T1000 (cell line): ENCODE measurements at places on chromosomes 5 and 9.
A peak's percentile ranks its signal among the peaks of the same experiment; 100 is the strongest.

GRCh38 chr9:127154003-127154389 is 31.6 kb upstream of the ANGPTL2 start:
- no peak for DNase-seq

GRCh38 chr9:89425921-89426383 is 72.0 kb downstream of the SEMA4D start:
- DNase-seq: no peak

- DNase-seq: no peak
Measured at GRCh38 chr5:144504929-144505577, 334.4 kb downstream of the KCTD16 start.

- no peak for DNase-seq
Measured at GRCh38 chr5:129361441-129362025, 98.6 kb upstream of the ADAMTS19 start.

GRCh38 chr9:19049917-19050636 is 850 bp downstream of the RRAGA start:
- no peak for DNase-seq

DNA sequence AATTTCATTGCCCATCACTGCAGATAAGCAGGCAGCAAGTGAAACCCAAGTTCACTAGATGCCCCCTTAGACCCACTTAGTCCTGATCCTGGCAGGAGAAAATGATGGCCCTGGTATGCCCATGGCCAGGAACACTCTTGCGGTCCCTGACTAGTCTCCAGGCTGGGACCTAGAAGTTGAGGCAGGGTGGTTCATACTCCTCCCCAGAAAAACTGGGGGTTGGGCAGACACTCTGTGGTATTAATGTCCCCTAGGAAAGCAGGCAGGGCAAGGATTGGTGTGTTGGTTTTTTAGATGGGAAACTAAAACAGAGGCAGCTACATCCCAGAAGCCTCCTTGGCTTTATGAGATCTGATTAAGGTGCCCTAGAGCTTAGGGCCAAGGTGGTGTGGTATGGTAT is 13.1 kb downstream of the LHX6 start:
- DNase-seq: no peak

DNA sequence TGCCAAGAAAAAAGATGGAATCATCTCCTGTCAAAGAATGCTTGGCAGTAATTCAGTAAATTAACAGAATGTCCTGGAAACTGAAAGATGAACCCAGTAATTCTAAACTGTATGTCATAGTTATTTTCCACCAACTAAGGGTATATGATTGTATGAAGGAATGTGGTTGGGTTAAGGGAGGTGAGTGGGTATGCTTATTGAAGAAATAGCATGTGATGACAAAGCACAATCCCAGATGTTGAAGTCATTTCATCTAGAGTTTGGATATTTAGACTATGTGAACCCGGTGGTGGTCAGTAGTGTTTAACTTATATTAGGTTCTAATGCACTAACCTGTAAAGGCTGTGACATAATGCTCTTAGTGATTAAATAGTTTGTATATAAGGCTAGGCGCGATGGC is 87.3 kb downstream of the CDKN2A start:
- DNase-seq: no peak

- no peak for DNase-seq
Measured at GRCh38 chr9:87095951-87096350, 148.6 kb upstream of the GAS1 start.

GRCh38 chr5:61200582-61201155 is 38.4 kb upstream of the SMIM15 start:
- peak; percentile 2 for DNase-seq

DNA sequence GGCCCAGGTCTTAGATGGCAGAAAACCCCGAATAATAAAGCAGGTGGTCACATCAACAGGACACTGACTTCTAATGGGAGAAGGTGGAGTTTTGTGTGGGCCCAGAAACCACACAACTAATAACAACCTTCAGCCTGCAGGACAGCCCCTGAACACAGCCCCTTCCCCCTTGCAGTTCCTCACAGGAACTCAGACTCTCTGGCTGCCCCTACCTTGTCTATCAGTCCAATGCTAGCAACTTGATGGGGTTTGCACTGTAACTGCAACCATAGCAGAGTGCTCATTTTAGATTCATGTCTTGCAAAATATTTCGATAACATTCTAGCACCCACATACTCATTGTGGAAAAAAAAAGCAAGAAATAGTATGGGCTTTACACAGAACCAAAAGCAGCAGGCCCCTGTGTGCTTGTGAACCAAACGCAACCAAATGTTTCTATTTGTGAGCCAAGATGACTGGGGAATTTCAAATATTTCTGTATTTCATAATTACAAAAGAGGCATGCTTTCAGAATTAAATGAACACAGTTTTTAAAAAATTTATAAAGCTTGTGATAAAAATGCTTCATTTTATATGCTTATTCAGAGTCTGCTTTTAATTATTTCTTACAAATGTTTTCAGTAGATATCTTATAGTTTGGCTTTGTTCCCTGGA is 62.7 kb upstream of the PDE4D start:
- DNase-seq: no peak

GRCh38 chr5:179321206-179321987 is 23.9 kb downstream of the ADAMTS2 start:
- no peak for DNase-seq

GRCh38 chr5:156000115-156000514 is 326.8 kb upstream of the SGCD start:
- no peak for DNase-seq

- DNase-seq: peak; percentile 38
Measured at GRCh38 chr9:37471942-37472684, 6.9 kb upstream of the ZBTB5 start.

- no peak for DNase-seq
Measured at GRCh38 chr9:83744206-83744605, 36.4 kb upstream of the UBQLN1 start.

- DNase-seq: no peak
Measured at GRCh38 chr5:180215783-180216630, 7.0 kb upstream of the RASGEF1C start.

- DNase-seq: peak; percentile 39
Measured at GRCh38 chr9:19493174-19493811, 84.5 kb downstream of the ACER2 start.

- DNase-seq: no peak
Measured at GRCh38 chr5:60020457-60020856, 126.9 kb upstream of the PDE4D start.

DNA sequence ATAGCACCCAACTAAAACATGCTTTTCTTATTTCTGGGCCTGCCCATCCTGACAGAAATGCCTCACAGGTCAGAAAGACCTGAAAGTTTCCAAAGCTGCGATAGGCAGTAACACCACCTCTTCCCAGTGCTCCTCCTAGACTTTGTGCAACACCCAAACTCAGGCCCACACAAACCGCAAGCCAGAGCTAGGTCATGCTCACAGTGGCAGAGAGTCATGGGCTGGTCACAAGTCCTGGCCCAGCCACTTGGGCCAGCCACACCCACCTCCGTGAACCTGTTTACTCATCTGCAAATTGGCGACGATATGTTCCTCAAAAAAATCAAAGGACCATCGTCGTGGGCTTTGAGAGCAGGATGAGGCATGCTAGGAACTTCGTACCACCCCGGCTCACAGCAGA is 44.0 kb upstream of the SLC25A51 start:
- no peak for DNase-seq

DNA sequence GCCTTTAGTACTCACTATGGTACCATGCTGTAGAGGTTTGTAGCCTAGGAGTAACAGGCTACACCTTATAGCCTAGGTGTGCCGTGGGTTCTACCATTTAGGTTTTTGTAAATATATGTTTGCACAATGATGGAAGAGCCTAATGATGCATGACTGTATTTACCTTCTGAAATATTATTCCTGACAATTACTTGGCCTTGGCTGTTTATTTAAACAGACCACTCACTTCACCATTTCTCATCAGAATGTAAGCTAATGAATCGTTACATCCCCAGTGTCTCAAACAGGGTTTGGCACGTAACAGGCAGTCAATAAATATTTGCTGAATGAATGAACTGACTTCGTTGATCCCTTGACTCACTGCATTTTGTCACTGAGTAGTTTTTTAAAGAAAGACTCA is 93.1 kb downstream of the MED27 start:
- no peak for DNase-seq

DNA sequence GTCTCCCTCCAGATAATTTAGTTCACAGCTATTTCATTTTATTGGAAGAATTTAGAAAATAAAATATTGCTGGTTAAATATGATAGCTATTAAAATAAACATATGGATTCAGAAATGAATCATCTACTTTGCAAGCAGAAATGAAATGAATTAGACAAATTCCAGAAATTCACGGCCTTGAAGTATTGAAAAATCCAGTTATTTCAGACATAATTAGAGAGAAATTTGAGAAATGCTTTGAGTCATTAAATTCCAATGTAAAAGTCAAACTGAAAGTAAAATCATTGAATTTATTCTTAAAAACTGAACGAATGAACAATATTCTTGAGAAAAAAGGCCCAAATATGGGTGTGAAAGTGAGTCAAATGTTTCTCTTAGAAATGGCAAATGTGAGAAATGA is 632.6 kb upstream of the EDIL3 start:
- DNase-seq: no peak

DNA sequence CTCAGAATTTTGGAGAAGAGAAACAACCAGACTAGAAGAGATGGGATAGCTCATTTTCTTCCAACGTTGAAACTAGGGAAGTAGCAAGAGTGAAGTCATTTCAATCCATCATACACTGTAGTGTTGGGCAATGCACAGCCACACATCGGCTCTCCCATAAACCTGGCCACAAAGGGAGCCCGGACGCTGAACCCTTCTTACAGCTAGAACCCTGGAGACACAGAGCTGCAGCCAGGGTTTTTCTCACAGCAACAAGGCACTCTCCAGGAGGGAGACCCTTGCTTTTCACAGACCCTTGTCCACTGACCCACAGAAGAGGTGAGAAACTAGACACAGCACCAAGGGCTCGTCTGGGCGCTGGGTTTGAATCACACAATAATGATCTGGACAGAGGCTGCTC is 101.4 kb upstream of the FSTL4 start:
- DNase-seq: no peak

DNA sequence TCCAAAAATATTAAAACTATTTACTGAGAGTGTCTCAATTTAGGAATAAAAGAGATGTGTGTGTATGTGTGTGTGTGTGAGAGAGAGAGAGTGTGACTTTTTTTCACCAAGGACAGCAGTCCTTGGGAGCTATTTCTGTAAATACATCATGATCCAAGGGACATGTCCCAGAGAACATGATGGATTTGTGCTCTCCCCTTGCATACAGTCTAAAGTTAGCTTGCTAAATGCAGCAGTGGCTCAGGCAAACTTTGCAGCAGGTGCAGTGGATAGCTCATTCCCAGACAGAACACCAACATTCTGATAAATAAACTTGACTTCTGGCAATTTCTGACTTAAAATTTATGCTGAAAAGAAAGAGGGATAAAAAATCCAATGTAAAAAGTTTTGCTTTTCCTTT is 55.4 kb upstream of the SGCD start:
- DNase-seq: no peak

- DNase-seq: no peak
Measured at GRCh38 chr5:86115164-86115563, 502.6 kb upstream of the COX7C start.

- DNase-seq: no peak
Measured at GRCh38 chr5:121503111-121503840, 348.4 kb upstream of the FTMT start.

DNA sequence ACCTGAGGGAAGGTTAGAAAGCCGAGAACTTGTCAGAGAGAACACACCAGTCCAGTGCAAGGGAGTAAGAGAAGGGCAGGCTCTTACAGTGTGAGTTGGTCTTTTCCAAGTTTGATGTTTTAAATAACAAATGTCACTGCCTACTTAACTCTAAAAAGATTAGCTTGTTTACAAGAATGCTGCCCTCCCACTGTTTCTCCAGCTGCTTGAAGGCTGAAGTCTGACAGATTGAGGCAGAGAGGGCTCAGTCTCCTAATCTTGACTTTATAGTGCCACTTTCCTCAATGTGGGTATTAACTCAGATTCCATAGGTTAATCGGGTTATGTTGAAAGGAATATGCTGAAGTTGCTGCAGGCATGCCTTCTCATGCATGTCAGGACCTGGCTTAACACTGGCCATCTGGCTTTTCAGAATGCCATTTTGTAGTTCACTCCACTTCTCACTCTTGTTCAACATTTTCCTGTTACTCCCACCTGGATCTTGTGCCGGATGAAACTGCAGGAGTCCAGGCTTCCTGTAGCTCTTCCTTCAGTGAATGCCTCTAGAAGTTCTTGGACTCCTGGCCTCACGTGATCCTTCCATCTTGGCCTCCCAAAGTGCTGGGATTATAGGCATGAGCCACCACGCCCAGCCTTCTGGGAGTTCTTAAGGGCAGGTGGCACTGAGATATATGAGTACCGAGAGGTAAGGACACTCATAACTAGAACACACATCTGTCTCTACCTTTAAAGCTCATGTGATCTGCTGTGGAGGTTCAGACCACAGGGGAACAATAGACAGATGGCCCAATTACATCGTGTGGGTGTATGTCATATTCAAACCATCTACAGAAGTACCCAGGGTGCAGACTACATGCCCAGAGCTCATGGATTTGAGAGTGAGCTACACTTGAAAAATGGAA is 249.7 kb downstream of the ARHGAP26 start:
- DNase-seq: no peak

DNA sequence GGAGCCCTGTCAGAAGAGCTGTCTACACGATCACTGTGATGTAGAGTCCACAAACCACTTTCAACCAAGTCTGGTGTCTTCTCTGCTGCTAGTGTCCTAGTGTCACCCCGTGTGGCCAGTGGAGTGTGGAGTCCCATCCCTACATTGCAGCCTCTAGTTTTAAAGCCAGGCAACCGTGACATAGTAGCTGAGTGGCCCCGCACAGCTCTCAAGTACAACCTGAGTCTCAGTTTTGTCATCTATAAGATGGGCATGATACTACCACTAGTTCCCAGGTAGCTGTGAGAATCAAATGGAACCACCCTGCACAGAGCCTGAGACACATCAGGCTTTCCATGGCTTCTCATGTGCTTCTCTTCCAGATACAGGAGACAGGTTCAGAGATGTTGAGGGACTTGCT is 43.2 kb upstream of the AKNA start:
- DNase-seq: no peak

GRCh38 chr5:96660971-96661854 is 963 bp upstream of the CAST start:
- no peak for DNase-seq
